Fibroblast of skin of right biceps (primary cell): ENCODE measurements at places on chromosomes 3 and 15.
A peak's percentile ranks its signal among the peaks of the same experiment; 100 is the strongest.

DNA sequence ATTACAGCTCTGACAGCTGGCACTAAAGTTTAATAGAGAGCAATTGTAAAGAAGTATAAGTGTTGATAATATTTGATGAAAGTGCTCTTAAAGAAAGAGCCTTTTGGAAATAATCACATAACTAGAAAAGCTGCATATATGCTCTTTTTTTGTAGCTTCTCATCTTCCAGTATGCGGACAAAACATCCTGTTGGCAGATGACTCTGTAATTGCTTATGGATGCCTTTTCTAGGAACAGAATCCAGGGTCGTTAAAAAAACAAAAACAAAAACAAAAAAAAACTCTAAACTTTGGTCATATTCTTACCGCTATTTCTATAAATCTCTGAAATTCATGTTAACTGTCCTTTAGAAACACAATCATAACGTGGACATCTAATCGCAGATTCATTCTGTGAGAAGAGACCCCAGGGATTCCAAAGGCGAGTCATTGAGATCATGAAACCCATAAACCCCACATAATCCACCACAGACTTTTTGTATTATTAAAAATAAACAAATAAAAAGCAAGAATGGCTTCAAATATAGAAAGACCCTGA, 109.8 kb downstream of the EPHA3 start:
- DNase-seq, result peak; percentile 3

DNA sequence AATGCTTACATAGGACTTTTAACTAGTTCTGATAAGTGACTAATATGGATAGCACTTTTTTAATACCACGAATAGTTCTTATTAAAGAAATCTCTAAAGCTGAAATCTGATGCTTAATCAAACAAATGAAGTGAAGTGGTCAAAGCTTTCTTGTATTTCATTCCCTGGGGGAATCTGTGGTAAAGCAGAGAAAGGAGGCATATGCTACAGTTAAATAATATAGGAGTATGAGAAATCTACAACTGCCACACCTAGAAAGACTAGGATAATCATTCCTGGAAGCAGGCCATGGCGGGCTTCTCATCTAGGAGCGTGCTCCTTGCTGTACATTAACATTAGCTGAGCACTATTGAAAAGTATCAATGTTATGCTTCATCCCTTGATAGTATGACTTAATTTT, 835.7 kb downstream of the OTOL1 start:
- DNase-seq, result peak; percentile 16

GRCh38 chr3:59142556-59142955, 92.7 kb upstream of the CFAP20DC start:
- no peak for DNase-seq

GRCh38 chr3:52130966-52131622, 23.1 kb downstream of the POC1A start:
- no peak for DNase-seq

GRCh38 chr3:23162934-23163333, 40.2 kb upstream of the UBE2E2 start:
- DNase-seq, result no peak

DNA sequence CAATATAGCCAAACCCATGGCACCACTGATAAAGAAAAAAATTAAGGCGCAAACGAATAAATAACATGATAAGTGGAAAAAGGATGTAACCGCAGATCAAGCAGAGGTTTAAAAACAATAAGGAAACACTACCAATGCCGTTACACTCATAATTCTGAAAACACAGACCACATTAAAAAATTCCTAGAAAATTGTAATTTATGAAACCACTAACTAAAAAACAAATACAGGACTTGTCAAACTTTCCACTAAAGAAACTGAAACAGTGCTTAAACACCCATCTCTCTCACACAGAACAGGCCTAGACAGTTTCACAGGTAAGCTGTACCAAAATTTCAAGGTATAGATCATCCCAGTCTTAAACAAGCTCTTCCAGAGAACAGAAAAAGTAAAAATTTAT, 28.4 kb downstream of the PCSK6 start:
- no peak for DNase-seq

DNA sequence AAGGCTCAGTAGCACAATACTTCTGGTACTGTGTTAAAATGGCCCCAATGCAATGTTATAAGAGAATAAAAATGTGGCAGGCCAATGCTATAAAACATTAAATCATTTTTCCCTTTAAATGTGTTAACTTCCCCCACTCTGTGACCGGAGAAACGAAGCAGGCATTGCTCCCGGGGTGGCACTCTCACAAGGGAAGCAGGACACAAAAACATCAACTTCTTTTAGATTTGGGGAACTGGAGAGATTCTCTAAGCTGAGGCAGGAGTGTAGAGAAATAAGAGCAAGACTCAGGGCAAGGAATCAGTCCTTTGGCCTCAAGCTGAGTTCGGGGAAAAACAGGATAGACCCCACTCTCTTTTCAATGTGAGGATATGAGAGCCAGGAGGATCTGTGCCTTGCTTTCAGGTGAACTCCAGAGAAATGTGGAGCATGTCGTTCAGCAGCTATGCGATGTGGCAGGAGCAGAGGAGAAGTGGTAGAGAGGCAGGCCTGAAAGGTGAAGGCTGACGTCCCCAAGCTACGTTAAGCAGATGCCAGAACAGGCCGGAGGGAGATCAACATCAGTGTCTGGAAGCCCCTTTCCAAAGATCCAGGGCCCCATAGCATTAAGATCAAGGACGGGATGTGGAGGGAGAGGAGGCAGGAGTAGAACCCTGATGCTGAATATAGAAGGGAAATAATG, 160.2 kb downstream of the PLD1 start:
- no peak for DNase-seq

DNA sequence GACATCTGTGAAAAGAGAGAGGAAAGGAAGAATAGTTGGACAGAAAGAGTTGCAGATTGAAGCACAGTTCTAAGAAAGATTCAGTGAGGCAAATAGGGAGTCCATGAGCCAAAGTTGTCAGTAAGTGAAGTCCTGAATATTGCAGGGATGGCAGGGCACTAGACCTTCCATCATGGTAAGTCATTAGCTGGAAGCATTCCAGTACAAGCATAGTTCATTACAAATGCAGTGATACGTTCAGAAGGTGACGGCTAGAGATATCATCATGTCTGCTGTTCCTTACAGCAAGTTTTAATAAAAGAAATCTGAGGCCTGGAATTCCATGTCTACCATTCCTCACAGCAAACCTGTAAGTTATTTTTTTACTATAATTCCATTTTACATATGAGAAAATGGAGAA, 720.1 kb downstream of the GBE1 start:
- peak; percentile 1 for DNase-seq

GRCh38 chr15:75051191-75051608, 27.8 kb downstream of the PPCDC start:
- no peak for DNase-seq

- DNase-seq, result no peak
Observed at GRCh38 chr15:77466521-77466920, 45.8 kb downstream of the HMG20A start.

- DNase-seq, result no peak
Observed at GRCh38 chr3:190396001-190396400, 8.0 kb downstream of the CLDN16 start.

DNA sequence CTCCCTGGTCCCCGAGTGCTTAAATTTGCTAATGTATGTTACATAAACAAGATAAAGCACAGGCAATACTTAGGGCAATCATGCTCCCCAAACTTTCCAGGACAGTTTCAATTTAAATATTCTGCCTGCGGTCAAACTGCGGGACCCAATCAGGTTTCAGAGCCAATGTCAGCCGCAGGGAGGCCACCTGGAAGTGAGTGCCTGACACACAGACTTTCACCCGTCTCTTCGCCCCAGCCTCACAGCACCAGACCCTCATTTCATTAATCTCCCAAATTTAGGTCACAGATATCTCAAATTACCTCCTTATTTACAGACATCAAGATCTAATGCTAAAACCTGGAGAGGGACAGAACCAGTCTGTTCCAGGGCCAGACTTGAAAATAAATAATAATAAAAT, 107.2 kb upstream of the ALDH1A3 start:
- DNase-seq, result no peak

- no peak for DNase-seq
Observed at GRCh38 chr15:71148048-71148447, 32.8 kb downstream of the THSD4 start.

DNA sequence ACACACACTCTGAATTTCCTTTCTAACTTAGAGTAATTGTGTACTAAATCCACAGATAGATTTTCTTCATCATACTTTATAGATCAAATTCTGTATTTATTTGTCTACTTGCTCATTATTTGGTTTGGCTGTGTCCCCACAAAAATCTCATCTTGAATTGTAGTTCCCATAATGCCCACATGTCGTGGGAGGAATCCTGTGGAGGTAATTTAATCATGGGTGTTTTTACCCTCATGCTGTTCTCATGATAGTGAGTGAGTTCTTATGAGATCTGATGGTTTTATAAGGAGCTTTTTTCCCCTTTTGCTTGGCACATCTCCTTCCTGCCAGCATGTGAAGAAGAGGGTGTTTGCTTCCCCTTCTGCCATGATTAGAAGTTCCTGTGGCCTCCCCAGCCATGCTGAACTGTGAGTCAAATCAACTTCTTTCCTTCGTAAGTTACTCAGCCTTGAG, 198.3 kb upstream of the TGFBR2 start:
- DNase-seq, result peak; percentile 15

DNA sequence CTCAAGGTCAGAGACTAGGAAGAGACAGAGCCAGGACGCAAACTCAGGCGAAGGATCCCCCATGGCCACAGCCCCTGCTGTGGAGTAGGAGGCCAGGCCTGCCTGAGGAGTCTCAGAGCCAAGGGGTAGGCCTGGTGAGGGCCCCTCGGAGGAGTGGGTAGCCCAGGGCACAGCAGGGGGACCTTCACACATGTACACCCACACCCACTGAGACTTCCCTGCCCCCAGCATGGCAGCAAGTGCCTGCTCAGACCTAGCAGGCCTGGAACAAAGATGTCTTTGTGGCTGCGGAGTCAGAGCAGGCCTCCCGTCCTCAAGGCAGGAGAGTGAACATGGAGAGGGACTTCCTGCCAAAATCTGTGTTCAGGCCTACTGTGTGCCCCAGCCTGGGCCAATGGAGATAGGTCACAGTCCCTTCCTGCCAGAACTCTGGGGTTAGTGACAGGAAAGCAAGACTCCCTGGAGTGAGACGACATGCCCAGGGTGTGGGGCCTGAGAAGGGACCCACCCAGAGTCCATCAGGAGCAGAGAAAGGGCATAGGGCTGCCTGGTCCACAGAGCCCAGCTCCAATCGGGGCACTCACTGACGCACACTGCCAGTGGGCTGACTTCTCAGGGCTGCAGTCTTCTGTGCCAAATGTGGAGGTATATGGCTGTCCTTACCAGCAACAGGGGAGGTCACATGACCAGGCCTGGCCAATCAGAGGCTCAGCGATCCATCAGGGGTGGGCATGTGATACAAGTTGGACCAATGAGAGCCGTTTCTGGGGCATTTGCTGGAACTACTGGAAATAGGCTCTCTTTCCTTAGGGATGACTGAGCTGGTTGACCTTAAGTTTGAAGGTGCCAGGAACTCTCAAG, 2.3 kb downstream of the GRIP2 start:
- DNase-seq, result peak; percentile 7

DNA sequence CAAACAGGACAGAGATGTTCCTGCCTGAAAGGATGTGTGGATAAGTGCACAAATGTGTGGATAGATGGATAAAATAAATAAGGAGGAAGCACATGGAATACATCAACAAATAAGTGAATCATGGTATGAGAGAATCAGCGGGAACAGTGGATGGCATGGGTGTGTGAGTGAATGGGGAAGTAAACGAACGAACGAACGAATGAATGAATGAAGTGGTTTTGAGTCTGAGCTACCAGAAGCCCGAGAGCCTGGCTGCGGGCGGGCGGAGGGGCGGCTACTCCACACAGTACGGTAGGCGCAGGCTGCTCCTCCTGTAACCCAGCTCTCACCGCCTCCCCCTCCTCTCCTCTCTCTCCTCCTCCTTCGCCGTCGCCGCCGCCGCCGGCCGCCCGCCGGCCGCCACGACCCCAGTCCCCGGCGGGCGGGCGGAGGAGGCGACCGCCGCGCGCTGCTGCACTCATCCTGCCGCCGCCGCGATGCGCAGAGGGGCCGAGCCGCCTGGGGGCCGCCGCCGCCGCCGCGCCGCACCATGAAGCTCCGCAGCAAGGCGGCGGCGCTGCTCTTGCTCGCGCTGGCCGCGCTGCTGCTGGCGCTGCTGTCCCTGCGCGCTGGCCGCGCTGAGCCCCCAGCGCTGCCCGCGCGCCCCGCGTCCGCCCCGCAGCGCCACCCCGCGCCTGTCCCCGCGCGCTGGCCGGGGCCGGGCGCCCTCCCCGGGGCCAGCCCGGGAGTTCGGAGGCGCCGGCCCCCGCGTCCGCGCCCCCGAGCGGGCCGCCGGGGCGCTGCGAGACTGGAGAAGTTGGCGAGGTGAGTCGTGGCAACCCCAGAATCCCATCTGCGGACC, at the start of gene GXYLT2:
GXYLT2 (plus strand) TSS at position 342 of the 841 bp plus-strand sequence; CDS start at position 530, 188 bp downstream.
- peak; percentile 81 for DNase-seq

- DNase-seq, result no peak
Observed at GRCh38 chr15:67678993-67679392, 136.5 kb downstream of the MAP2K5 start.

DNA sequence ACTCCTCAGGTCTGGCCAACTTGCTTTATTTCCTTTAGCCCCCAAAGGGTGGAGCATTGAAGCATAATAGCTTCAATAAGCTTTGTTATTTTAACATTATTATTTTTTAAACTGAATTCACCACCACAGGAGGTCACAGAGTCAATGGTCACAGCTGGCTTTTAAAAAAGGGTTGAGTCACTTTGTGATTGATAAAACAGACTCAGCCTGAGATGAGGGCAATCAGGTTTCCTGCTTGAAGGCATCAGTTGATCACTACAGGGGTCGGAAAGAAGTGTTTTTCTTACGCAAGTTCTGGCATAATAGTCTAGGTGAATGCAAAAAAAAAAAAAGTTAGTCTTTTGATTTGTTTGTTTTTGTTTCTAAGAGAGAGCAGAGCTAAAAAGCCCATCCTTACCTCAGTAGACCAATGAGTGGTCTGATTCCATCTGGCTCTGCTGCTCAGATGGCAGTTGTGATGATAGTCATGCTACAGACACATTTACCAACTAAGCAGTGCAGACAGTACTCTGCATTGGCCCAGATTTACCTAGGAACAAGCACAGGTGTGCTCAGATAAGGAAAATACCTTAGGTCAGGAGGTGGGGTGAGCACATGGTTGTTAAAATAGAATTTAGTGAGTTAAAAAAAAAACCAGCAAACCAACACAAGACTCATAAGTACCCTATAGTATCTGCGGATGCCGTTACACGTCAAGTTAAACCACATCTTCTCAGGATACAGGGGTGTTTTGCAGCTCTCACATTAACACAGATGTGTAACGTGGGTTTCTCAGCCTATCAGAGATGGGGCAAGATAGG, 22.6 kb downstream of the ZNF80 start:
- DNase-seq, result no peak

DNA sequence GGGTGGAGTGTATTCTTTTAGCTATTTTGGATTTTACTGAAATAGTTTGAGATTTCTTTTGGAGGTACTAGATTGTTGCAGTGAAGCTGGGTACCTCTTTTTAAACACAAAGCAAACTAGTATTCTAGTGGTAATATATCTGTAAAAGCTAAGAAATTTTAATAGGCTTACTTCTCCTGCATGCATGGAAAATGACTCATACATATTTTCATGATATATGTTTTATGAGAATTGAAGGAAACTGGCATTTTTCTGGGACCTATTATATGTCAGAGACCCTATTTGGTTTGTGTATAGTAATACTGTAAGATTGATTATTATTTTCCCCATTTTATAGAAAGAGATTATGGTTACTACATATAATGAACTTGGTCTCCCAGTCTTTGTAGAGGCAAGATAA, 851.0 kb downstream of the DIPK2A start:
- DNase-seq, result peak; percentile 65
